ENCODE measurements at places on chromosomes 11 and 22.

- DNase-seq = no peak
Observed at GRCh38 chr11:62122076-62122475, 1.7 kb upstream of the INCENP start.

- DNase-seq = no peak
Observed at GRCh38 chr22:50004918-50005317, 7.6 kb downstream of the IL17REL start.

GRCh38 chr11:33634291-33634834 is 66.3 kb downstream of the C11orf91 start:
- DNase-seq = peak; percentile 80

- DNase-seq = no peak
Observed at GRCh38 chr11:70505761-70506657, 107.7 kb downstream of the CTTN start.

DNA sequence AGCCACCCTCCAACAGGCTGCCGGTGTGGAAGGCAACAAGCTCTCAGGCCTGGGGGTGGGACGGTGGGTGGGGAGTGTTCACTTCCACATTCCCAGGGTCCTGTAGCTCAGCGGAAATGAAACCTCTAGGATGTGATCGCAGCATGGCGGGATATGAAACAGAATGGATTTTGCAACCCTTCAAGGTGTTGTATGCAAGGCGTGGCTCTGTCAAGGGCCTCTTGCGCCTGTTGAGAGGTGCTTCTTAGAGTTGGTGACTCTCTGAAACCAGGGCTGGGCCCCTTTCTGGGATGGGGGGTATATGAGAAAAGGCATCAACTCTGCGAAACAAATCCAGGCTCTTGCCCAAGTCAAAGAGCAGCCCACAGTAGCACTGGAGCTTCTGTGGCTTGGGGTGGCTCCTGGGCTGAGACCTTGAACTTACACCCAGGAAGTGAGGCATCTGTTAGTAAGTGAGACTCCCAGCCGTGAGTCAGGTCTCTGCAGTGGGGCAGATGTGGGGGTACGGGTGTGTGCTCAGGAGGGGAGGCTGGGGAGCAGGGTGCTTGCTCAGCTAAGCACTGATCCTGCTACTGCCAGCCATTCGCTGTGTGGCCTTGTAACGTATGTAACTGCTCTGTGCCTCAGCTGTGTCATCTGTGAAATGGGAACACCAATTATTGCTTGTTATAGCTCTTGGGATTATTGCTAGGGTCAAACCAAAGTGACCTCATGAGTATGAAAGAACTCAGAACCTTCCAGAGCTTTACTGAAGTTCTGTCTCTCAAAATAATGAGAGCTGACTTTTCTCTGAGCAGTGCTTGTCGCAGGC is 28.3 kb downstream of the NECTIN1 start:
- peak; percentile 79 for DNase-seq

DNA sequence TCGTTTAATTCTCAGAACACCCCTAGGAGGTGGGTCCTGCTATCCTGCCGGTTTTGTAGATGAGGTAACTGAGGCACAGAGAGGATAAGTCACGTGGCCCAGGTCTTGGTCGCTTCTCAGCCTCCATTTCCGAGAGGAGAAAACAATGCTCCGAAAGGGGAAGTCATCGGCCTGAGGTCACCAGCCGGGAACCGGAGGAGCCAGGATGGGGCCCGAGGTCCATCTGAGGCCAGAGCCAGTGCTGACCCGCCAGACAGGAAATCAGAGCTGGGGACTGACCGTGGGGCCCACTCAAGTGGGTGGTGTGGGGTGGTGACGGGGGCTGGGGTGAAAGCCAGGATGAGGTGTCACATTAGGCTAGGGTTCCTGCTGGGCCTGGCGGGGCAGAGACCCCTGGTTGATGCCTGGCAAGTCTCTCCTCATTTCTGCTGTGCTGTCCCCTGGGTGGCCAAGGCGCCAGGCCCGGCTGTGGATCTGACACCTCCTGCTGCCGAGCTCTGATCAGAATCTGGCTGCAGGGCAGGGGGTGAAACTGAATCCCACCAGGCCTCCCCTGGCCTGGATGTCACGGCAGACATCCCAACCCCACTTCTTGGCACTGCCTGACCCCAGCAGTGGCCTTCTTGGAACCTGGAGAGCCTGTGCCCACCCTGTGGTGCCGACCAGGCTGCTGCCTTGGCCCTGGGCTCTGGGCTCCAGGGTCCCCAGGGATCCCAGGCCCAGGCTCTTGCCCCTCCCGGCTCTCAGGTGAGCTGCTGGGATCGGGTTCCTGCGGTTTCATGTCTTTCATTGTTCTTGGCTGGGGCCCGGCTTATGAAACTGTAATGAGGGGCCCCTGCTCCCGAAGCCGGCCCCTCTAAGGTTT is 12.0 kb downstream of the TRIOBP start:
- no peak for DNase-seq

DNA sequence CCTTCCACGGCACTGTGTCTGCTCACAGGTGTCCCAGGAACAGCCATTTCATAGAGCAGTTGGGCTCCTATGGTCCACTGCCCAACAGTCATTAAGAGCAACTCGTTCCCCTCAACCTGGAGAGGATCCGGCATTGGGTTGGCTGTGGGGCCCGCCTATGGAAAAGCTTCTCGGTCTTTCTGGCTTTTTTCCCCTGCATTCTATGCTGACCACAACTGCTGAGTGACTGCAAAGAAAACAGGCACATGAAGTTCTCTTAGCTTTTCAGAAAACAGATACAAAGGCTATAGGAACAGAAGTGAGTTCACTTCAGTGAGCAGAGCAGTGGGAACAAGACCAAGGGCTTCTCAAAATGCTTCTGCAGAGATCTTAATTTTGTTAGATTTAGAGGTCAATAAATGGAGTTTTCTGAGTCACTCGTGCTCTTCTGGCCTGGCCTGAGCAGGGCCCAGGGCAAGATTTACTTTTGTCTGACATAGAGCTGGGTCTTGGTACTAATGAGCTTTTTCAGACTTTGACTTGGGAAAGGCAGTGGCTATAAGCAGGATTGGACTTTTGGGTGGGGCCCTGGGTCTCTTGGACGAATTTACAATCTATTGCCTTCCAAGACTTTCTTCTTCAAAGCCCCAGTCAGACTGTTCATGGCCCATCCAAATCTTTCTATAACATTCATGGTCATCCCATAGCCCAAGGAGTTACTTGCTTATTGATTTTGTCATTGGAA is 13.6 kb upstream of the APOL5 start:
- no peak for DNase-seq

DNA sequence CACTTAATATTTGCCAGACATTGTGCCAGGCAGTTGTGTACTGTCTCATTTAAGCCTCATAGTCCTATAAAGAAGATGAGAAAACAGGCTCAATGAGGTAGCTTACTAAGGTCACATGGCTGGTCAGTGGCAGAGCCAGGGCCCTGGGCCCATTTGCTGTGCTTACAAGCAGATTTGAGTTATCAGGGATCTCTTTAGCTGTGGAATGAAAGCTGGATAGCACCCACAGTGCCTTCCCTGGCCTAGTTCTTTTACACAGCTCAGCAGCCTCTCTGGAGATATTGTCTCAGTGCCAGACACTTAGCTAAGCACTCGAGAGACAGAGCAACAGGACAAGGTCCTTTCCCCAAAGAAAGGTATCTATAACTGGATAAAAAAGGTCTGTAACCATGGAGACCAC is 6.1 kb downstream of the TMEM86A start:
- no peak for DNase-seq

GRCh38 chr22:48342016-48342415 is 1485.7 kb downstream of the BRD1 start:
- DNase-seq = no peak

GRCh38 chr11:33211153-33211552 is 46.0 kb upstream of the HIPK3 start:
- no peak for DNase-seq

GRCh38 chr11:12569499-12570425 is 104.5 kb upstream of the TEAD1 start:
- DNase-seq = no peak

- DNase-seq = no peak
Observed at GRCh38 chr11:69536406-69536805, 54.9 kb downstream of the LINC01488 start.

DNA sequence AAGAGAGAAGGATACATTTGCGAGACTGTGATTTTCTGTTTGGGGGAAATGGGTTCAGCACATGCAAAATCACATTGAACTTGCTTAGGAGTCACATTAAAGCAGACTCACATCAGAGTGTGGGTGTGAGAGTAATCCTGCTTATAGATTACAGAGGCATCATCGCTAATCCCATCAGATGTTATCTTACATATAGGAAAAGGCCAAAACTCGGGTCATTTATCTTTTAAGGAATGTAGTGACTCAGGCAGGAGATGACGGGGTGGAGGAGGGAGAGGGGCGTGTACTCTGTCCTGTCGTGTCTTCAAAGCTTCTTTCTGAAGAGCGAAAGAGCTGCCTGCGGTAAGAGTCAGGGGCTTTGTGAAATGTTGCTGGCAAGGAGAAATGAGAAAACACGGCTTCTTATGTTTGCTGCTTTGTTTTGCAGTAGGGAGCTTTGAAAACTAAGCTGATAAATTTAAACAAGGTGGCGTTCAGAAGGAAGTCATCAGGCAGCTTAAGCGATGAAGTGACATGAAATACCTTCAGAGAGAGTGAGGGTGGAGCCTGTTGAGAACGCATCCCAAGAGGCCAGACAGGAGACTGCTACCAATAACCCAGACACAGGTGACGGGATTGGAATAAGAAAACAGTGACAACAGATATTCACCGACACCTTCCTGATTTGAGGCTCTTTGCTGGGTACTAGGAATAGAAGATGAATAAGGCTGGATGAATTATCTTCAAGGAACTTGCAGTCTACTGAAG is 2.2 kb upstream of the C11orf16 start:
- peak; percentile 49 for DNase-seq

GRCh38 chr11:69499186-69499917 is 17.9 kb downstream of the LINC01488 start:
- no peak for DNase-seq

- DNase-seq = no peak
Observed at GRCh38 chr11:132448334-132448995, 1078.0 kb downstream of the NTM start.

DNA sequence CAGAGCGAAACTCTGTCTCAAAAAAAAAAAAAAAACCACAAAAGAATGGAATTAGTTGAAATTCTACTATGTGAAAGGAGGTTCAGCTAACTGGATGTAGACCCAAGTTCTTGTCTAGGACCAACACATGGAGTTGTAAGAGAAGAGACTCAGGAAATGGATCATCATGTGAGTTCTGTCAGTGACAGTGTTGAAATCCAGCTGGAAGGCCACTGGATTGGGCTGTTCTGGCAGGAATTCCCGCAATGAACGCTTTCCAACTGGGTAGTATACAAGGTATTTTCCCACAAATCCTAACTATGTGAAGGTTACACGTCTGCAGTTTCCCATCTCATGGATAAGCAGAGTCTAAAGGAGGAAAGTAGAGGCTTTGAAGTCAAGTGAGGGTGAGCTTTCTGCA is 151.2 kb downstream of the MAML2 start:
- no peak for DNase-seq

- DNase-seq = no peak
Observed at GRCh38 chr11:57363131-57364080, 17.5 kb downstream of the PRG3 start.

GRCh38 chr11:11267312-11267711 is 85.7 kb downstream of the CSNK2A3 start:
- no peak for DNase-seq

DNA sequence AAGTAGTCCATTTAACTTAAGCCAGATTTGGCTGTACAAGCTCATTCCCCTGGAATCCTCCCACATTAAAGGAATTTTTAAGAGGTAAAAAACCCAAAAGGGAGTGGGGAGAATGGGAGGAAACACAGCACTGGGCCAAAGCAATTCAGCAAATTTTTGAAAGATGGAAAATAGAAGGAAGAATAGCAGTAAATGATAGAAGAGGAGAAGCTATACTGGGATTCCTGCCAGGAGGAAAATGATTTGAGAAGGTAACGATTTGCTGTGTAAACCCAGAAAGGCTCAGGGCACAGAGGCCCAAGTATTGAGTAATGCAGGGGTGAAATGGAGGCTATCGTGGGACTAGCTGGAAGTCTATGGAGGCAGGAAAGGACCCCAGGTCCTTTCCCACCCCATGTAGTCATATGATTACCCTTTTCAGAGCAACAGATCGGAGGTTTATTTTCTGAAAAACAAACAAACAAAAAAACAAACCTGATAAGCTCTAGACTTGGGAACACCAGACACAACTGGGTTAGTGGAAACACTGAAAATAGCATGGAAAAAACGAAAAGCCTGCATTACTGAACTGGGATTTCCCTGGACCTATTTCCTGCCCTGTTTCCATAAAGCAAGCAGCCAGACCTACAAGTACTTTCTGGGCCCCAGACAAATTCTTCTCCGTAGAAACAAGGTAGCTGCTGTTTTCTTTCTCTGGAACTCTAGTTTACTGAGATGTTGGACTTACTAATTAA is 140.0 kb downstream of the SWAP70 start:
- DNase-seq = no peak

- DNase-seq = no peak
Observed at GRCh38 chr11:33021937-33022336, 6.3 kb downstream of the DEPDC7 start.

DNA sequence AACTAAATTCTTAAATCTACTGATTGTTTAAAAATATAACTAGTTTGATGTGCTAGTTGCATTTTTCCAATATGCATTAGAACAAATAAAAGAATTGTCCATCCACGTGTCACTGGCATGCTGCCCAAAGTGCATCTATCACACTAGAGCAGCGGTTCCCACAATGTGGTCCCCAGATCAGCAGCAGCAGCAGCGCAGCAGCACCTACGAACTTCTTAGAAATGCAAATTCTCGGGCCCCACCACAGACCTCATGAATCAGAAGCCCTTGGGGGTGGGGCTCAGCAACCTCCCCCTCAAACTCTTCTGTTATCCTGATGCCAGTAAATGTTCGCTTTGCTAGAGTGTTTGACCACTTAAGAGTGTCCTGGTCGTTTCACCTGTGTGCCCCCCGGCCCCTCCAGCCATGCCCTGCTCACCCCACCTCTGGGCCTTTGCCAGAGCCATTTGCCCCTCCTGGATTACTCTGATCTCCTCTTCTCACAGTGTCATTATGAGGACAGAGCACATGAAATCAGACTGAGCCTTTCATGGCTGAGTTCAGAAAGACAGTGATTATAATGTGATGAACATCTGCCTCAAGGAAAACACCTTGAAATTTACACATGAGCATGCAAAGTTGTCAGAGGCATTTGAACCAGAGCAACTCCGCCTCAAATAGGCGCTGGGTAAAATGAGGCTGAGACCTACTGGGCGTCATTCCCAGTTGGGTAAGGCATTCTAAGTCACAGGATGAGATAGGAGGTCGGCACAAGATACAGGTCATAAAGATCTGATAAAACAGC is 12.6 kb upstream of the VSIG10L2 start:
- no peak for DNase-seq

- no peak for DNase-seq
Observed at GRCh38 chr11:60761436-60762190, 4.9 kb downstream of the MS4A15 start.

- DNase-seq = no peak
Observed at GRCh38 chr11:112004389-112004788, 20.8 kb upstream of the DLAT start.

DNA sequence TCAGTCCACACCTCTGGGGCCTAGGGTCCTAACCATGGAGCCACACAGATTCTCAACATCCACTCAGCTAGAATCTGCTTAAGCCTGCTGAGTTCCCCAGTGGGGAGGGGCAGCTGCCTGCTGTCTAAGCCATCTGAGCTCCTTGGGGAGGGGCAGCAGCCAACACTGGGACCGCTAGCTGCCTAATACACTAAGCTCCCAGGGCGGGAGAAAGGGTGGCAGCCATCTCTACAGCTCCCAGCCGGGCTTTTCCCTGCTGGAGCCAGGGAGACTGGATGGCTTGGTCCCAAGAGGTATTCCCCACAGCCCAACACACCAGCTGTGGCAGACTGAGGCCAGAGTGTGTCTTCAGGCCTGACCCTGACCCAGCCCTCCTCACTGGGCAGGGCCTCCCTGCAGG is 217.3 kb upstream of the TMEM45B start:
- no peak for DNase-seq

GRCh38 chr11:110467556-110467955 is 37.8 kb downstream of the FDX1 start:
- peak; percentile 24 for DNase-seq
